ENCODE measurements at places on chromosomes 2 and 18. TPM values are rescaled to one million over a fixed set of nuclear protein-coding genes. Genes with fewer than 3 reads are reported as not detected.

The LDLRAD4 gene
- not detected for total RNA-seq

The TRPM8 gene
- total RNA-seq = not detected

The RUFY4 gene
- total RNA-seq = not detected

The MROH2A gene
- not detected for total RNA-seq

The VWA3B gene
- not detected for total RNA-seq

Data from myometrial cell (primary cell).